ENCODE measurements at places on chromosomes 2 and 18.

- no peak for DNase-seq
These were observed 106.2 kb downstream of the STPG4 start for GRCh38 chr2:47048801-47049480.

DNA sequence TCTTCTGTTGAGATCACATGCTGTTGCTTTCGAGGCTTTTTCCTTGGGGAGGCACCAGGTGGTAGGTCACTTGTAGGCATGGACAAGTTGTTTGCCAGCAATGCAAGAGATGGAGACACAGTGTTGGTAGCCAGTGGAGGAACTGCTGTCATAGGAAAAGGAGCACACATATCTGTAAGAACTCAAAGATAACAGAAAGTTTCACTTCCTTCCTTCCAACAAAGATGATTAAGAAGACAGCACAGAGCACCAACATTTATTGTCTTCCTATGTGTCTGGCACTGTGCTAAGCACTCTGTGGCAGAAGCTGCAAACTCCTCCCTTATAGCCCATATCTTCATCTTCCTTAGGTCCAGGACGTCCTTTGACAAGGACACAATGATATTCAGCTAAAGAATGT, 64.5 kb upstream of the AMMECR1L start:
- no peak for DNase-seq

GRCh38 chr2:73268830-73269685, 15.2 kb downstream of the FBXO41 start:
- no peak for DNase-seq

GRCh38 chr18:62512996-62513395, 9.8 kb upstream of the ZCCHC2 start:
- no peak for DNase-seq

GRCh38 chr18:31120594-31120993, 18.4 kb upstream of the DSC2 start:
- no peak for DNase-seq

GRCh38 chr2:166891727-166892126, 3.4 kb downstream of the XIRP2 start:
- no peak for DNase-seq

DNA sequence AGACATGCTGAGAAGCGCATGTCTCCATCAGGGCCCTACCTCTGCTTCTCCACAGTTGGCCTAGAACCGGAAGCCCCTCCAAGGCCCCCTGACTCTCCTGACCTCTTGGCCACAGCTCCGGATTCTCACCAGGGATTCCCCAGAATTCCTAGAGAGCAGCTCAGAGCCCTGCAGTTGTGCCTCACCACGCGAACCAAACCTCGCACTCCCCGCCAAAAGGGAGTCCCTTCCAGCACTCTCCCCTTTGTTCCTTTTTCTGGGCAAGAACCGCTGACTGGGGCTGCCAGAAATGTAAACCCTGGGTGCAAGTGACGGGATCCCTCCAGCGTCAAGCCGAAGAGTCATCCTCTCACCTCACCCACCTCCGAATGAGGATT, 36.7 kb downstream of the AFF3 start:
- no peak for DNase-seq

GRCh38 chr2:25726522-25726921, 53.1 kb upstream of the DTNB start:
- DNase-seq: no peak

All from AML-193 (cell line).